ENCODE measurements at places on chromosomes 2 and 18.

DNA sequence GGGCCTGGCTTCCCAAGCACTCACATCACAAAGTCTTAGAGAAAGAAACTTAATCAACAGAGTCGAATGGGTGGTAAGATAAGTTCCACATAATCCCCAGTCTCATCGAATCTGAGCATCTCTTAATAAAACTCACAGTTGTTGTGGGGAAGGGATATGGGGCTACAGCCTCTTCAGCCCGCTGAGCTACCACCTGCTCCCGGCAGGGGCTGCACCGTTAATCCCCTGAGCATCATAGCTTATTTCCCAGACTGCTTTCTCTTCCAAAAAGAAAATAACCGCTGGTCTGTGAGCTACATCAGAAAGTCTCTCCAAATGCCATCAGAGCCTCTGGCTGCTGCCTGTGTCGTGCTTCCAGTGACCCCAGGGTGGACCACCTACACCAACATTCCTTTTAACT is 139.4 kb upstream of the CELF4 start:
- no peak for DNase-seq

DNA sequence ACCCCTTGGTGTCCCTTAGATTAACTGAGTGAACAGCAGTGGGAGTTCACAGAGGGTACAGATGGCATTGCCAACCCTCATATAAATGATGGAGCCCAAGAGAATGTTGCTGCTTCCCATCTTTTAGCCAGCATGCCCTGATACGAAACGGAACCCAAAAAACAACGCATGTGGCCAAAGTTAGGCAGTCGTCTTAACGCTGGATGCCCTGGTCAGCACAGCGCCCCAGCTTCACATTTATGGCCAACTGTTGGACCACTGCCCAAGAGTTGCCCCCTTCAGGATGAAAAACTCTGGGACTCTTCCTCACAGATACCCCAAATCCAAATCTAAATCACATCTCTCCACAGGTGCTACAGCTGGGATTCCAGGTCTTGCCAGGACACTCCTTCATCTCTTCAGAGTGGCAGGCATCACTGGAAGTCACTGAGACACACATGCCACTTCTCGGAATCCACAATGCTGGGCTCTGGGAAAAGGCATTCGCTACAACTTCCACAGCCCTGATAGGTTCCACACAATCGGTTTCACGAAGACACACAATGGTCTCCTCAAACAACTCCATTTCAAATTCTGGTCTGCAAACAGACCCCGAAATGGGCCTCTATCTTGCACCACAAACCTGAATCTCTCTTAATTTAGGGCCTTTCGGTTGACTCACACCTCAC is 44.6 kb downstream of the LONRF2 start:
- DNase-seq, result no peak

- DNase-seq, result no peak
These were observed 18.1 kb downstream of the CAPN14 start for GRCh38 chr2:31199206-31199605.

GRCh38 chr2:239195318-239195871 is 205.4 kb downstream of the HDAC4 start:
- DNase-seq, result no peak

- DNase-seq, result no peak
These were observed 56.7 kb upstream of the MSTN start for GRCh38 chr2:190119257-190119656.

GRCh38 chr2:120983344-120983743 is 247.7 kb downstream of the GLI2 start:
- DNase-seq, result no peak

- DNase-seq, result no peak
These were observed 50.4 kb upstream of the RAPH1 start for GRCh38 chr2:203585516-203585915.

- DNase-seq, result no peak
These were observed 316.6 kb upstream of the CHST9 start for GRCh38 chr18:27501671-27502070.

GRCh38 chr2:160309585-160309984 is 109.5 kb upstream of the ITGB6 start:
- DNase-seq, result no peak

DNA sequence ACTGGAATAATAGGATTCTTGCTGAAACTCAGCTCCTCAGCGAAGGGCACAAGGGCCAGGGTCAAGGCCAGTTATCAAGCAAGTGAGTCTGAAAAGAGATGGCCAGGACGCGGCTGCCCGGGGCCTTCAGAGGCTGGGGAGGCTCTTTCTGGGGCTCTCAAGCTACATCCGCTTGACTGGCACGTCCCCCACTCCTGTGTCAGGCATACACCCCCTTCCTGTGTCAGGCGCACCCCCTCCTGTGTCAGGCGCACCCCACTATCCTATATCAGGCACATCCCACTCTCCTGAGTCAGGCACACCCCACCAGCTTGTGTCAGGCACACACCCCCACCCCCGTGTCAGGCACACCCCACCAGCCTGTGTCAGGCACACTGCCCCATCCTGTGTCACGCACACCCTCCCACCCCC is 91.8 kb downstream of the TPO start:
- DNase-seq, result no peak

- peak; percentile 13 for DNase-seq
These were observed 73.0 kb upstream of the KCTD1 start for GRCh38 chr18:26621161-26622026.

DNA sequence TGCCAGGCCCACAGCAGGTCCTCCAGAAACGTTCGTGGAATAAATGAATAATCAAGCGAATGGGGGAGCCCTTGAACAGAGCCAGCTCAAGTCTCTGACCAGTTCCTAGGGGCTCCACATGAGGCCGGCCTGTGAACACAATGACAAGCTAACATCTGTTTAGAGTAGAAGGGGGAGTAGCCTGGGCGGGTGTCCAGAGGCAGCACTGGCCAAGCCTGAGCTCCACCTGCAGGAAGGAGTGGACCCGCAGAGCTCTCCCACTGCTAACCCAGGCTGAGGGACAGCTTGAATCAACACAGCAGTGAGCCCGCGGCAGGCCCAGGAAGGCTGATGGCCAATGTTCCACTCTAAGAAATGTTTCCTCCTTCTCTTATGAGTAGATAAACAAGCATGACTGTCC is 234.8 kb upstream of the RAB6C start:
- no peak for DNase-seq

DNA sequence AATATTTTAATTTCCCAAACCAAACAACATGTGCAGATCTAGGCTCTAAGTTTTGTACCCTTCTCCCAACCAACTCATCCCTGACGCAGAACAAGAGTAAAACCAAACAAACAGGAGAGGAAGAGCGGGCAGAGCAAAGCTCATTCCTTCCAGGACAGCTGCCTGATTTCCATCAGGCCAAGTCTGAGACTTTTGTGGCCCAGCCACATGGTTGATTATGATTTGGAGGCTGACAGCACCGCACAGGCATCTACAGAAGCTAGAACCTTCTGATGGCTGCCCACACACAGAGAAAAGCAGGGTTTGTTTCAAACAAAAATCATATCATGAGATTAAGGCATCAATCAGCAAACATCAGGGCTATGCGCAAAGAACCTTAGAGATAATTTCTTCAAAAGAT is 262.6 kb downstream of the TNS1 start:
- no peak for DNase-seq

DNA sequence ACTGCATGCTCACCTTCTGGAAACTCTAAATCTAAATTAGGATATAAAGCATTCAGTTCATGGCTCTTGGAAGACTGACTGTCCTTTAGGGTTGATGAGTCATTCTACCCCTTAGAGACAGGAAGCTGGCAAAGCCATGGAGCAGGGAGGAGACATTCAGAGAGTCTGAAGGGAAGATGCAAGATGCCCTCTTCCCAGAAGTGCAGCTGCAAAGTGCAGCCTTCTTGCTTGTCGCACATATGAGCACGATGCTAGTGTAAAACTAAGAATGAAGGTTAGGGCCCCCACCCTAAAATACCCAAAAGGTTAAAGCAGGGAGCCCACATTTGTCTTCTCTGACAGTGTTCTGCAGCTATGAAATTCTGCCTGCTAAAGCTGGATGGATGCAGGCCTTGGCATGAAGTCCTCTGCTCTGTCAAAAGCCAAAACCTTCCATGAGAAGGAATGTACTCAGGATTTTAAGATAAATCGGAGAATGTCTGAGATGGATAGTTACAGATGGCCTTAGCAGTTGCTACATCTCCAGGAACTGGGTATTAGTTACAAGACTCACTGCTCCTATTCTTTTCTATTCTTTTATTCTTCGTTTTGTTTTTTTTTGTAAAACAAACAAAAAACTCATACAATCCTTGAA is 89.7 kb downstream of the POLE4 start:
- DNase-seq, result no peak

DNA sequence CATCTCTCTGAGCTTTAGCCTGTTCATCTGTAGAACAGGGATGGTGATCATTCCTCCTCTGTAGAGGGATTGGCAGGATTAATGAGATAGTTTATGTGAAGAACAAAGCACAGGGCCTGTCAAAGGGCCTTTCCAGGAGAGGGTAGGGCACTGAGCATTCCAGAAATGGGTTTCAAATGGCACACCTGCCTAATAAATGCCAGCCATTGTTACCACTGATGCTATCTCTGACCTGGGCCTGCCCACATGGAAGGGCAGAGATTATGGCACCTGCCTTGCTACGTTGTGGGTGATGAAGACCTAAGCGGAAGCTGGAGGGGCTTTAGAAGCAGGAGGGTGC is 31.0 kb upstream of the GMPPA start:
- no peak for DNase-seq

- no peak for DNase-seq
These were observed 61.9 kb downstream of the CENPO start for GRCh38 chr2:24855022-24855622.

- DNase-seq, result no peak
These were observed 271.9 kb downstream of the DPP10 start for GRCh38 chr2:114714313-114714712.

- no peak for DNase-seq
These were observed 42.3 kb downstream of the TRABD2A start for GRCh38 chr2:84838434-84839145.

DNA sequence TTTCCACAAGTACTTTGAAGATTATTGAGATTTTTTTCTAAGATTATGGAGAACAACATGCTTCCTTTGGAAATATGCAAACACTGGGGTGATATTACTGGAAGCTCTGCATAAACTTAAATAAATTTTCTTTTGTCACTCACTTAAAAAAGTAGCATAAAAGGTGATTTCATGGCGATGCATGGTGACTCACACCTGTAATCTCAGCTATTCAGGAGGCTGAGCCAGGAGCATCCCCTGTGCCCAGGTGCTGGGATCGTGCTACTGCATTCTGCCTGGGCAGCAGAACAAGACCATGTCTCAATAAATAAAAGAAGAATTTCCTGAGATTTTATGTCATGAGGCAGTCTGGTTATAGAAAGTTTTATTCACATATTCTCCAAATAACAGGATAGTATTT is 679.1 kb upstream of the CDH2 start:
- DNase-seq, result no peak

DNA sequence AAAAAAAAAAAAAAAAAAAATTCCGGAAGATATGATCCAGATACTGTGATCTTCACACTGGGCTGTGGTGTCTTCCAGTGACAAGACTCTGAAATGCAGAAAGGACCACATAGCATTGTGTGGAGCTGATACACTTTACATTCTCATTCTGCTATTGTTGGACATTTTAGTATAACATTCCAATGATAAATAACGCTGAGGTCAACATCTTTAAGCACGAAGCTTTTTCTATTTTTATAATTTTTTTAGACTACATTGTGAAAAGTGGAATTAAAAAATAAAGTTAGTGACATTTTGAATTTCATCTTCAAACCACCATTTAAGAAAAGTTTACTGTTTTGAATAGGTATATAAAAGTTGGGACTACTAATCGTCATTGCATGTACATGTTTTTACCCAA is 62.7 kb downstream of the CDCA7 start:
- no peak for DNase-seq

DNA sequence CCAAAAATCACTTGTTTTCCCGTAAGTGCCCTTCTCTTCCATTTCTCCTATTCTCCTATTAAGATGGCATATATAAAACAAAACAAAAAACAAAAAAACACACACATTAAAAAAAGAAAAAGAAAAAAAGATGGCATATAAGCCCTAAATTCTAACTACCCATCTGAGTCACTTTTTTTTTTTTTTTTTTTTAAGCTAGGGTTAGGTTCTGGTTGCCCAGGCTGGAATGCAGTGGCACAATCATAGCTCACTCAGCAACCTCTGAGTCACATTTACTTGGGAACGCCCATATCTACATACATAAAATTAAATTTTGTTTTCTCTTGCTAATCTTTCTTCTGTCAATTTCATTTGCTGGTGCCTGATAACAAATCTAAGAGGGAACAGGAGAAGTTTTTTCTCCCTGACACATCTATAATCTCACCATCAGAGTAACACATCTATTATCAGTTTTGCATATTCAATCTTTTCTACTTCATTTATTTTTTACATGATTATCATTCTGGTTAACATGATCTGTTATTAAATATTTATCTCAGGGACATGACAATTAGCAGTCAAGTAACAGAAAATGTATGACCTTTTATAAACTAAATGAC is 52.1 kb downstream of the EEF1B2 start:
- no peak for DNase-seq

DNA sequence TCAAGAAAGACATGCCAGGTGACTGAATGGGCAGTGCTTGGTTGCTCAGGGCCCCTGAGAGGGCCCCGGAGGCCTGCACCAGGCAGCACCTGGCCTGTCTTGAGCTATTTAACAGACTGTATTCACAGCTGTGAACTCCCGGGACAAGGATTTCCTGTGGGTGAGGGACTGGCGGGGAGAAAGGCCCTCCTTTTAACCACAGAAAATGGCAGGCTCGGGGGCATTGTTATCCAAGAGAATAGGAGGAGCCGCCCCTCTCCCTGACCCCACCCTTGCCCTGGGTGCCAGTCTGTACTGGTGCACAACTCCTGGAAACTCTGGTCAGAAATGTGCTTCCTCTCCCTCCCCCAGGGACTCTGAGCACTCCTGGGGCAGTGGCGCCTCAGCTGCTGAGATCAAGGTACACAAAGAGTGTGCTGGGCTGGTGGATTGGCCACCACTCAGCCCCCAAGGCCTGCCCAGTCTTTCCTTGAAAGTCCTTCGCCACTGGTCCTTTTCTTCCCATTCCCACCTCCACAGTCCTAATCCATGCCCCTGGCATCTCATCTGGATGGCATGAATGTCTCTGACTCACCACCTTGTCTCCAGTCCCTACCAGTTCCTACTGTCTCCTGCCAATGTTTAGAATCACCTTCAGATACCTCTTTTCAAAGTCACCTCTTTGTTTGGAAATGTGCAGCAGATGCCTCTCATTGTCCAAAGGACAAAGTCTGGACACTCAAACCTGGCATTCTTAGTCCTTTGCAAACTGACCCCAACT is 19.6 kb upstream of the EPAS1 start:
- DNase-seq, result no peak
